ENCODE measurements at places on chromosomes 12 and 14.

DNA sequence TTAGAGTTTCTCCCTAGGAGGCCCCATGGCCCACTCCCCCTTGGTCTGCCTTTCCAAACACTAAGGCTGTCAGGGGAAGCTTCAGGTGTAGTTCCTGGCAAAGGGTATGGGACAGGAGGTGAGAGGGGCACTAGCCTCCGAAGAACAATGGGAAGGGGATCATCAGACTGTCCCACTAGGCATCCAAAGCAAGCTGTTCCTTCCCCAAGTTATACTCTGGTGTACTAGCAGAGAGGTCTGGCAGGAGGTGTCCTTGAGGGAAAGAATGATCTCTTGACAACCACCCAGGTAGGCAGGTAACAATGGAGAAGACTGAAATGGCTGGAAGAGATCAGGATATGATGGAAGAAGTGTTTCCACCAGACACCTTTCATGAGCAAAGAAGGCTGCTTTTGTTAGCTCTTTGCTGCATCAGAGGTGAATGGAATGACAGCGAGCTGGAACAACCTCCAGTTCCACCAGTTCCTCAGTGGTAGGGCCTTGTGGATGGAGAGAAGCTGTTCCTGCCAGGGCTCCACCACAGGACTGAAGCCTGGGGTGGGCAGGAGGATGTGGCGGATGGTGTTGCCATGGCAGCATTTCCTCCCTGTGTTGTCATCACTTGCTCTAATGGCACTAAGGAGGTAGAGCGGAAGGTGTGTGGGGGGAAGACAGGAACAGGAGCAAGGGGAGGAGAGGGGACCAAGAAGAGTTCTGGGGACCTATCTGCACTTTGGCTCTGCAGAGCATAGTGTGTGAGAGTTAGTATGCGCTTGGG, 2.3 kb upstream of the AGAP2 start:
- peak; percentile 76 for DNase-seq

- DNase-seq = no peak
These were observed 55.4 kb downstream of the RPAP3 start for GRCh38 chr12:47650469-47650868.

DNA sequence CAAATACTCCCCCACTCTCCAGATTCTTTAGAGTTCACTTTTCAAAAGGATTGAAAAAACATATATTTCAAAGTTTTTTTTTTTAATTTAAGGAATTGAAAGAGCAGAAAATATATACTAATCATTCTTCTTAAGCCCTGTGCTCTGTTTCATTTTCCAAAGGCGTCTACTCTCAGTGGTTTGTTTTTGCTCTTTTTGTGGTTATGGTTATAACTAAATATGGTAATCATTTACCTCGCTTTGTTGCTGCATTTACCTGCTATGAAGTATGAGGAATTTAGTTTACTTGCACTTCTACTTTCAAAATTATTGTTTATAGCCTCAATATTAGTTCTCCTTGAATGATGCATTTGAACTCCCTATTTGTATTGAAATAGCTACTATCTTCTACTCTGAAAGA, 55.9 kb upstream of the LRRK2 start:
- DNase-seq = no peak

DNA sequence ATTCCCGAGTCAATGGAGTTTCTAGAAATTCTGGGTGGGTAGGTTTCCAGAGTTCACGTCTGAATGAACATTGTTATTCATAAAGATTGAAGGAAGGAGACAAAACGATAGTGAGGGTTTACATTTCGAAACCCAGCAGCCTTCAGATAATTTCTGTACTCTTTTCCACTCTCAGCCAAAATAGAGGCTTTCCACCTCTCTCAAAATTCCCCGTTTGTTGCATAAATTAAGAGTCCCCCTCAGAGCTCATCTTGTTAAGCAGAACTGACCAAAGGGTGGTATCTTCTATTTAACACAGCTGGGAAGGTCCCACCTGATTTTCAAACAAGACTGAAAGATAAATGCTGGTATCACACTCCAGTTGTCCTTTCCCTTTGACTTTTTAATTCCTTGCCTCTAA, 21.5 kb upstream of the YARS2 start:
- no peak for DNase-seq

DNA sequence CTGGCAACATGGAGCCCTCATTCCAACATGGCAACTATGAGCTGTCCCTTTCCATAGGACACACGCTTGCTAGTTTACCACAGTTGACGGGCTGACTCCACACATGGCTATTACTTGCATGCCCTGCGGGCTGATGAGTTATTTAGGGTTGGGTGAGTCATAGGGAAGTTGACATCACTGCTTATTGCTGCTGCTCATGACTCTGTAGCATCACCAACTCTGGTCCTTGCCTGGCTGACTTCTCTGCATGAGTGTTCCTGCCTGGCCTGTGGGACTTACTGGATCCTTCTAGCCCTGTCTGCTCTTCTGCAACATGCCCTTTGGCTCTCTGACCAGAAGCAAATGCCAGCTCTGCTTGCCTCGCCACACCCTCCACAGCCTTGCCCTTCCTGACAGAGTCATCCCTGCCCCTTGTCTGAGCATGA, 199.5 kb downstream of the ANO6 start:
- DNase-seq = no peak

DNA sequence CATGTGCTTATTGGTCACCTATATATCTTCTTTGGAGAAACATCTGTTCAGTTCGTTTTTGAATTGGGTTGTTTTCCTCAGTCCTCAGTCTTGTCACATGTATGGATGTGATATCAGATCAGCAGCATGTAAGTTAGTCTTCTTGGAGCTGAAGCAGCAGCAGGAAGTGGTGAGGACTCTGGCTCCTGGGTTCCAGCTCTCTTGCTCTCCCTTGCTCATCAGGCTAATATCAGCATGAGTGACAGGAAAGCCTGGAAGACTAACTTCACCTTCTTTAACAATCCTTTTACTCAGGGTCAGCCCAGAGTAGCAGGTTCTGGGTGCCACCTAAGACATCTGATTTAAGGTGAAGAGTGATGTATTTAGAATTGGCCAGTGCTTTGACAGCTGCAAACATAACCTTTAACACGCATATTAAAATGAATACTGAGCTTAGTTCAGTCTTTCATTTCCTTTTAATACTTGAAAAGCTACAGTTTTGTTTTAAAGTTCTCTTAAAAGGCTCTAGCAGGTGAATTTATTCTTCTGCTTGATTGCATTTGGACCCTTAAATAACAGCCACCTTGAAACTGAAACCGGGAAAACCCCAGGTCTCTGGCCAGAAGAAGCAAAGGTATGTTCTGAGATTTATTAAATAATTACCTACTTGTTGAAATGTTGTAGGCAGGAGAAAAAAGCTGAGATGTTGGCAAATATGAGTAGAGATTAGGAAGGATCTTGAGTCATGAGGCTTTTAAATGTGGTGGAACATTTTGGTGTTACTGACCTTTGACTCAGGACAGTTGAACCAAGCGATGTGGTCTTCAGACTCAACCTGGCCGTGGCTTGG, 54.3 kb downstream of the DRAM1 start:
- no peak for DNase-seq

- no peak for DNase-seq
These were observed 180.9 kb downstream of the SRGAP1 start for GRCh38 chr12:64025174-64025958.

GRCh38 chr12:19045426-19045825, 84.1 kb upstream of the PLEKHA5 start:
- DNase-seq = no peak

DNA sequence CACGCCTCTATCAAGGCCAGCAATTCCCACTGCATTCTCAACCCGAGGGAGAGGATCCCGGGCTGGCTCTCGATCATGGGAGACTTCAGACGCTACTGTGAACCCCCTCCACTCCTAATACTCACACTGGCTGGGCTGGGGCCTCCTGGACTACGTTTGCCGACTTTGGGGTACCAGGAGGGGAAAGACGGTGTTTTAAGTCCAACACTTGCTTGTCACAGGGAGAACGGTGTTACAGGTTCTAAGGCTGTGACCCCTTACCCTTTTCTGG, 463 bp downstream of the NACA start:
- no peak for DNase-seq

DNA sequence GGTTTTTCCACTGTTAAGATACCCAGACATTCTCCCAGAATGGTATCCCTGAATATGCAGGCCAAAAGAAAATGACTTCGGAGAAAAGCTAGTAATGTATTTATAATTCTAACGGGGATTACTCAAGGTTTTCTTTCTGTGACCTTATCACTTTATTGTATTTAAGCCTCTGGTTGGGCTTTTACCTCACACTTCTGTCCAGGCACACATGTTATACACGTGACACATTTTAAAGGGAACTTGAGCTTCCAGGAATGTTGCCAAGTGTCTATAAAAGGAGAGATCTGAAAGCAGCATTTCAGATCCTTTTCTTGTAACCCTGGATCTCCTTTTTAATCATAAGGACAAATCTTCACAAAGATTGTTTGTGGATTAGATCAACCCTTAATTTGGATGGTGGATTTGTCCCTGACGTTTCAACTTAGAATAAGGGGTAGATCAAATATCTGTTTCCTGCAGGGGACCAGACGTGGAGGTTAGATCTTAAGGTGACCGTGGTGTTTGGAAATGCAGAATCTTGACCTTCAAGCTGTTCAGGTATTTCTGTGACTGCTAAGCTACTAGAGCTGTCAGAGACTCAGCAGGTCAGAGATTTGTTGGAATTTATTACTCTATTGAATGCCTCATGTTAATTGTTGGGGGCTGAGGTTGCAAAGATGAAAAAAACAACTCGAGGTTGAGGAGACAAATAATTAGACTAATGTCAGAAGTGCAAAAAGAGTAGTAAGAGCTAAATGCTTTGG, 1.5 kb downstream of the CIPC start:
- peak; percentile 46 for DNase-seq

All from GF-D8 (cell line).